ENCODE measurements at places on chromosomes 5 and 9.

GRCh38 chr9:94937214-94937903, 210.9 kb downstream of the AOPEP start:
- peak; percentile 80 for DNase-seq

DNA sequence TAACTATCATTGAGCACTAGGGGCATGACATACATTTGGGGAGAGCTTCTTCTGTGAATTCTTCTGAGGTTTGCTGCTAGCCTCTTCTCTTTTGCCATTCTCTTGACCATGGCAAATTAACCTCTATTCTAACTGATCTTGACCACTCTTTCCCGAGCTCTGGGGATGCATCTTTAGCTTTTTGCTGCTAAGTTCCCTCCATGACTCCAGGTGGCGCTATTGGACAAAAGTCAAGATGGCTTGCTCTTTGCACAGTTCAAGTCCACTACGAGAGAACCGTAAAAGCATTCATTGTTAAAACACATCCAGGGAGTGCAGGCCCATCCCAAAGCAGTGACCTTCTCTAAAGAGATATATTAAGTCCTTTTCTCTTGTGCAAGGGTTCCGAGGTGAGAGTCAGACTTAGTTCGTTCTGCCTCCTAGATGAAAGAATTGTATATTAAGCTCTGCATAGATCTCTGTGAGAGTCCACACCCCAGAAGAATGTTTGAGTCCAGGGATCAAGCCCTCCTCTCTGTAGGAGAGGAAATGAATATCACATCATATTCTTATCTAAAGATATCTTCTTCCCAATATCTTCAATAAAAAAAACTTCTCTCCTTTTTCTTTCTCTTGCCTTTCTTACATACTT, 1152.9 kb upstream of the CDH6 start:
- no peak for DNase-seq

DNA sequence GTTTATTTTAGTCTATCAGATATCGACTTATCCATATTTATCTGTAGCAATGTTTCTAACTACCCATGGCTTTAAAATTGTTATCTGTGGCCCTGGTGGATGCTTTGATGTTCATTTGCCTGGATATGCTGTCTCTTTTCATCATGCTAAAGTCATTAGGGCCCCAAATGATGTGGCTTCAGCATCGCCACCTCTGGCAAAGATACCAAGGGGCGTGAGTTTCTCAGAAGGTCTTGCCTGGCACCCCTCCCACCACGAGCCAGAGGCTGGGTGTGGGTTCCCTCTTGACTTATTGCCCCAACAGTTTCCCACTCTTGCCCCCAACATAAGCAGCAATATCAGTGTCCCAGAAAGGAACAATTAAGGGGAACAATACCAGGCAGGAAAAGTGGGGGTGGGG, 5.4 kb downstream of the ROPN1L start:
- DNase-seq, result no peak

- DNase-seq, result no peak
Measured at GRCh38 chr5:179954434-179954833, 46.7 kb upstream of the TBC1D9B start.

DNA sequence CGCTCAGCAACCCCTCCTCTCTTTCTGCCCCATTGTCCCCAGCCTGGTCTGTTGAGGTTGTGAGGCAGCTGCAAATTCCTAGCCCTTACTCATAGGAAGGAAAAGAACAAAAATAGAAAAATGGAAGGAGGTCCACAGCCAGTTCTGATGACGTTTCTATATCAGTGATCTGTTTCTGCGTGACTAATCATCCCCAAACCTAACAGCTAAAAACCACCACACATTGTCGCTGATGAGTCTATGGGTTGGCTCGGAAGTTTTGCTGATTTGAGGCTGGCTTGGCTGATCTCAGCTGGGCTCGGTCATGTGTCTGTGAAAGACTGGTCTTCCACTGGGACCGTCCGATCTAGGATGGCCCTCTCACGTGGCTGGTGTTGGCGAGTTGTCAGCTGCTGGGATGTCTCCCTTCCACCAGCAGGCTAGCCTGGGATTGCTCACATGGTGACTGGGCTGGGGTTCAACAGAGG, 200.6 kb upstream of the ZNF618 start:
- DNase-seq, result peak; percentile 87

- DNase-seq, result no peak
Measured at GRCh38 chr9:71916834-71917534, 5.5 kb downstream of the C9orf85 start.

- no peak for DNase-seq
Measured at GRCh38 chr5:10768328-10768899, 7.4 kb upstream of the DAP start.

DNA sequence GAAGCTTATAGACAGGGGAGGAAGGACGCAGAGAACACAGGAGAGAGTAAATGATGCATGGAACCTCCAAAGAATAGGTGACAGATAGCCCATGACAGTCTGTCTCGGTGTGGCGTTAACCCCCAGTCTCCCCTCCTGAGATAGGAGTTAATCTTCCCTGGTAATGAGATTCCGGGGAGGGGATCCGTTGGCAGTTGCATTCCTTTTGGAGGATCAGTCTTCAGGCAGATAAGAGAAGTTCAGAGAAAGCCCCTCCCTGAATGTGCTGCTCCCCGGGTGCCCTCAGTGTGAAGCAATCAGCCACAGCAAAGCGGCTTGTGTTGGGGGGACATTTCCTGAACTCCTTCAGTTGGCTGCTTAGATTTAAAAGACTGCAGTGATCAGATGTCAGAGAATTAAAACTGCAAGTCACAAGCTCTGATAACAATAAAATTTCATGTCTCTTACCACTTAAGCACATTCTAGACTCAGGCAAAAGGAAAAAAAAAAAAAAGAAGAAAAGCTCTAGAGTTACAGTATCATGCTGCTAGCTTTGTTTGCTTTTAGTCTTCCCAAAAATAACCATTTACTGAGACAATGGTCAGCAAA, 121.1 kb downstream of the EGFLAM start:
- no peak for DNase-seq

GRCh38 chr5:142192286-142193113, 83.9 kb downstream of the NDFIP1 start:
- no peak for DNase-seq

DNA sequence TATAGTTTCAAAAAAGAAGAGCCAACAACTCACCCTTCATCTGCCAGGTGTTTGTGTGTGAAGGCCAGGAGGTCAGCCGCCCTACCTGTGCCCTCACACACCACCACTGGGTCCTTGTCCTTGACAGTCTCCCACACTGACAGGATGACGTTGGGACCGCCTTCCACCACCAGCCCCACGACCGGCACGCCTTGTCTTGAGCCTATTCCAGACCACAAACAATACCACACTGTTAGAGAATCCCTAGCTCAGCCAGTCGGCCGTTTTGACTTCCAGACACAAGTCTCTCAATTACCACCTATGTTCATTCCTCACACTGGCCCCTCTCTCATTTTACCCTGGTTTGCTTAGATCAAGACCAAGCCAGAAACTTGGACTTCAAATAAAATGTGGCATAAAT, 66.1 kb downstream of the TRPM6 start:
- DNase-seq, result no peak

GRCh38 chr9:92988215-92988768, 41.0 kb downstream of the FGD3 start:
- DNase-seq, result no peak

- no peak for DNase-seq
Measured at GRCh38 chr9:77981332-77981731, 50.3 kb downstream of the GNAQ start.

GRCh38 chr5:128007939-128008338, 75.6 kb upstream of the SLC12A2 start:
- no peak for DNase-seq

Data from AG04449 (cell line).